ENCODE measurements at places on chromosomes 7 and 10.

GRCh38 chr7:64758151-64758550, 36.1 kb upstream of the ZNF138 start:
- no peak for DNase-seq

DNA sequence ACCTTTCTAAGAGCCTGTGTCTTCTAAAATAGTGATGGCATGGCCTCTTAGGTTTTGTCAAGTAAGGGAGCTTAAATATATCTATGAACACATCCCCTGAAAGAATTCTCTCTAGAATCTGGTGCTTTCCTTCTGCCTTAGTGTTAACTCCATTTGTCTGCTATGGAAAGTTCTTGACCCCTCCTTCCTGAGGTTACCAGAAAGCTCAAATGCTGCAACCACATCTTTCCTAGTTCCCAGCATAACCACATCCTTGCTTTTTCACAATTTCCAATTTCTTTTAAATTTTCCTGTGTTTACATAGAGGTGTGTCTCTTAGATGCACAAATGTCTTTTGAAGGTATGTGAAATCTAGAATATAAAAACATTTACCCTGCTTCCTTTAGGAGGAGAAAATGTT, 16.4 kb upstream of the GSDME start:
- no peak for DNase-seq

- DNase-seq: no peak
These were observed 204.7 kb downstream of the SEMA3D start for GRCh38 chr7:84982199-84982598.

DNA sequence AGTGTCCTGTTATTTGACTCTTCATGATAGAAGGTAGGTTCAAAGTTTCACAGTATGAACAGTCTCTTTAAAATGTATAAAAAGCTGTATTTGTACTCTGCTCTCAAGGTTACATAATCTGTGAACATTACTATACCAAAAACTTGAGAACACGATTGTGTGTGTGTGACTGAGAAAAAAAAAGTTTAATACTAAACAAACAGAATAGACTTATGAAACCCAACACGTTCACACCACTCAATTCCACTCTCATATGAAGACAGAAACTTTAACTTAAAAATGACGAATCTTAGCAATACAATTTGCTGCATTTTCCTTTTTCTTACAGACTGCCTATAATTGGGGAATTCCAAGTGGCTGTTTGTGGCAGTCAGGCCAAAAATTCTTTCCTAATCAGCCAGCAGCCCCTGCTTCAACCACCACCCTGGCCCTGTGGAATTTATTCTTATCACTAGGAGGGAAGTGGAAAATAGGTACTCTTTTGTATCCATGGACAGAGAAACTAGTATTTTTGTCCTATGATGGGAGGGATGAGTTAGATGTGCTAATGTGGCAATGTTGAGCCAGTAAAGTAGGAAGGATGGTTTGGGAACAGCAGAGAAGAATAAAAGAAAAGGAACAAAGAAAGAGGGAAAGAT, 42.8 kb downstream of the MINDY3 start:
- DNase-seq: no peak

- DNase-seq: no peak
These were observed 6.6 kb downstream of the BBIP1 start for GRCh38 chr10:110912374-110912773.

DNA sequence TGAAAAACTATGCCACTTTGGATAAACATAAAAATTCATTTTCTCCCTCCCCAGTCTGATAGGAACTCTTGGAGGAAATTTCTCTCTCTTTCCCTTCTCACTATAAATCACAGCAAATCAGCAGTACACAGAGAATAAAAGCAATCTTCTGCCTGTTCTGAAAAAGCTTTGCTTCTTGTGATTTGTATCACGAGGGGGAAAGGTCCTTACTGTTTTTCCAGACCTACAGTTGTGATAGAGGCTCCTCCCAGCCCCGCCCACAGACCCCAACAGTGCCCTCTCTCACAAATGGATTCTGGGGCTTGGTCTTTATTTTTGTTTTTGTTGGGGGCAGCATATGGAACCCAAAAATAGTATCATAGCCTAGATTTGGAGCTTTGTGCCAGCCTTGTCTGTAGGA, 12.2 kb downstream of the FOXK1 start:
- no peak for DNase-seq

- no peak for DNase-seq
These were observed 33.9 kb downstream of the KAZALD1 start for GRCh38 chr10:101095550-101096213.

- DNase-seq: no peak
These were observed 8.6 kb downstream of the PFKFB3 start for GRCh38 chr10:6211341-6211670.

GRCh38 chr7:102286237-102287110, at the start of gene SH2B2:
Gene SH2B2 (plus strand): TSS chr7:102286868. CDS start chr7:102300551, 13,683 bp downstream.
- DNase-seq: no peak

- no peak for DNase-seq
These were observed 9.5 kb downstream of the SEMA3D start for GRCh38 chr7:85177316-85177715.

DNA sequence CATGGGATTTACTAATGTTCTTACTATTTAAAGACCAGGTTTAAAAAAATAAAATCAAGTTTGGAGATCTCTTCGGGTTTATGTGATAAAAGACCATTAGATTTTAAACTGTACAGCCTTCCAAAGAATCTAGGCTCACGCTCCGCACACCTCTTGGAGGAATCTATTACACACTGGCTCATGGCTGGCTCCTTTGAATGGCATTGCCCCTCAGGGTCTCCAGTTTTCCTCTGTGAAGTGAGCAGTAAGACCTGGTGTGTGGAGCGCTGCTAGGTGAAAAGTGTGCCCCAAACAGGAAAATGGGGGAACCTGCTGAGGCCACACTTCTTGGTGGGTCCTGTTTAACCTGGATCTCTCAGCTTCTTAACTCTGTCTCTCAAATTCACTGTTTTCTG, 142.3 kb downstream of the KAT6B start:
- no peak for DNase-seq

- DNase-seq: no peak
These were observed 817 bp downstream of the SRI start for GRCh38 chr7:88218836-88219605.

DNA sequence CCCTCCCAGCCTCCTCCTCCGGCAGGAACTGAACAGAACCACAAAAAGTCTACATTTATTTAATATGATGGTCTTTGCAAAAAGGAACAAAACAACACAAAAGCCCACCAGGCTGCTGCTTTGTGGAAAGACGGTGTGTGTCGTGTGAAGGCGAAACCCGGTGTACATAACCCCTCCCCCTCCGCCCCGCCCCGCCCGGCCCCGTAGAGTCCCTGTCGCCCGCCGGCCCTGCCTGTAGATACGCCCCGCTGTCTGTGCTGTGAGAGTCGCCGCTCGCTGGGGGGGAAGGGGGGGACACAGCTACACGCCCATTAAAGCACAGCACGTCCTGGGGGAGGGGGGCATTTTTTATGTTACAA, 83.3 kb downstream of the PAX2 start:
- no peak for DNase-seq

- DNase-seq: no peak
These were observed 233.8 kb upstream of the LRRN3 start for GRCh38 chr7:110857106-110857505.

DNA sequence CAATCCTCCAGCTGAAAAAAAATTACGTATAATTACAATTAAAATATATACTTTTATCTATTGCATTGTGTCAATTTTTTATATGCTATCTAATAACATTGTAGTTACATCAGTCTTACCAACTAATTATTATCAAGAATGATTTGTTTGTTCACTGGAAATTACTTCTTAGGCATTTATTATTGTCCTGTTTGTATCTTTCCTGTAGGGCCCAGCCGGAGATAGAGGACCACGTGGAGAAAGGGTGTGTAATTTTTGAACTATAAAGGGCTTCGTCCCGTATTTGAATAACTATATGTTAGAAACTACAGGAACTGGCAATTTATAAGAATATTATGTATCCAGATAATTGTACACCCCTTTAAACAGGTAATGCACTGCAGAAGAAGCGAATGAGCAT, 4.1 kb downstream of the COL1A2 start:
- DNase-seq: no peak

- no peak for DNase-seq
These were observed 64.4 kb downstream of the KCND2 start for GRCh38 chr7:120337308-120337907.

GRCh38 chr10:132421847-132422751, 25.1 kb downstream of the PWWP2B start:
- peak; percentile 18 for DNase-seq

GRCh38 chr7:127678947-127679346, 27.0 kb downstream of the SND1 start:
- no peak for DNase-seq

- no peak for DNase-seq
These were observed 35.8 kb downstream of the ACSL5 start for GRCh38 chr10:112409755-112410154.

DNA sequence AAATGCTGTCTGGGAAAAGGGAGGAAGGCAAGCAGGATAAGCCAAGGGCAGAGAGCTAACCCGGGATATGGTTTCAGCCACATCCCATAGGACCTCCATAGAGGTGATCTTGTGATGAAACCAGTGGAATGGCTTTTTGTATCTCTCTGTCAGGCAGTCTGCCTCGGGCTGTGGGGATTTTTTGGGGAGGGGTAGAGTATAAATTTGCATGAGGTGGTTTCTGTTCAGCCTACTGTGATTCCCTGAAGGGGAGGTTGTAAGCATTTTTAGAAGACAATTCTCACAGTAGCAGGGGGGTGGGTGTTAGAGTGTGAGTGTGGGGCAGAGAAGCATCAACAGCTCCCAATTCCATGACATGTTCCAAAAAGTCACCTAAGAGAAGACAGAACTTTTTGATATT, 11.8 kb downstream of the OR9A2 start:
- no peak for DNase-seq
